ENCODE measurements at places on chromosomes 7 and 10. TPM values are rescaled to one million over a fixed set of nuclear protein-coding genes. Genes with fewer than 3 reads are reported as not detected.

DNA sequence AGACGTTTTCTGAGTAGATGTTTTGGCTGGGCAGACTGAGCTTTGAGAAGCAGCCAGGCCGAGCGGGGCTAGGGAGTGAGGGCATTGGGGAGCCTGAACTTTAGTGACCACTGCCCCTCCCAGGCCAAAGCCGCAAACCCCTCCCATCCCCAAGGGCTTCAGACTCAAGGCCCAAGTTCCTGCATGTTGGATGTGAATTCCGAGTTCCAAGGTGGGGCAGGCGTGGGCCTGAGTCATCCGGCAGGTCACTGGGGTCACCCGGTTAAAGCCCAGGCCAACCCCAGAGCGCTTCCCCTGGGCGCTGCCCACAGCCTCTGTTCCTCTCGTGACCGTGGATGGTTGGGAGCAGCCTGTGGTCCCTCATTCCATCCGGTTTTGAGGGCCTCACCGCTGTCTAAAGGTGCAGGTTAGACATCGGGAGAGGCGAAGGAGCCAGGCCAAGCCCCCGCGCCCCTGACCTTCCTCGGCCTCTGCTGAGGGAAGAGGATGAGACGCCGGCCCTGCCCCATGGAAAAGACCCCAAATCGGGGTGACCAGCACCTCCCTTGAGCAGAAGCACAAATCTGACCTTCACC lies 6.9 kb upstream of the PDGFA start:
- no peak for DNase-seq

- no peak for DNase-seq
Observed at GRCh38 chr10:127265288-127265687, 68.9 kb upstream of the INSYN2A start.

- DNase-seq = no peak
Observed at GRCh38 chr7:55172161-55172560, 153.3 kb downstream of the EGFR start.

Gene GOLGA7B
- 0.96 TPM for total RNA-seq

Gene RGS10
- total RNA-seq = 46.9 TPM
